ENCODE measurements at places on chromosomes 2 and 18. TPM values are rescaled to one million over a fixed set of nuclear protein-coding genes. Genes with fewer than 3 reads are reported as not detected.

DNA sequence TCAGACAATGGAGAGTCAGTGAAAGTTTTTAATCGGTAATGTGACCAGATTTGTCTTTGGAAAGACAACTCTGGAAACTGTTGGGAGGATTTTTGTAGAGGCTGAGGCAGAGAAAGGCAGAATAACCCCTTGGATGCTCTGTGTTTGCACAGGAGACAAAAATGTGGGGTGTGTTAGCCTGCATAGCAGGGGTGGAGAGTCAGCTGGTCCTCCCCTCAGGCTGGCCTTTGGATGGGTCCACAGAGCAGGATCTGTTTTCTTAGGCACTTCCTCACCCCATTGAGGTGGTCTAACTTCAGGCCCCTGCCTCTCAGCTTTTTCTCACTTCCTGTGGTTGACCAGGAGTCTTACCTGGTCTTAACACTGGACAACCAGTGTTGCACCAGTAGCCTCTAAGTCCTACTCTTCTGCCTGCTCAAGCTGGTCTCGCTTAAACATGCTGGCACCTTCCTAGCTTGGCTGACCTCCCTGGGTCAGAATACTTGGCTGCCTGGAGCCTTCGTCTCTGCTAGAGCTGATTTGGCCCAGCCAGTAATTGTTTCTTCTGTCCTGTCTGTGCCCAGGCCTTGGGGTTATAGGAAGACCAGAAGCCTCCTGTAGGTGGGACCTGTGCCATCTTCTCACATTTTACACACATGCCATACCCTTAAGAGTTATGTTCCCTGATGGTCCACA lies 259.8 kb upstream of the RASGRP3 start:
- no peak for DNase-seq

GRCh38 chr2:220891405-220891804 lies 680.7 kb downstream of the EPHA4 start:
- no peak for DNase-seq

DNA sequence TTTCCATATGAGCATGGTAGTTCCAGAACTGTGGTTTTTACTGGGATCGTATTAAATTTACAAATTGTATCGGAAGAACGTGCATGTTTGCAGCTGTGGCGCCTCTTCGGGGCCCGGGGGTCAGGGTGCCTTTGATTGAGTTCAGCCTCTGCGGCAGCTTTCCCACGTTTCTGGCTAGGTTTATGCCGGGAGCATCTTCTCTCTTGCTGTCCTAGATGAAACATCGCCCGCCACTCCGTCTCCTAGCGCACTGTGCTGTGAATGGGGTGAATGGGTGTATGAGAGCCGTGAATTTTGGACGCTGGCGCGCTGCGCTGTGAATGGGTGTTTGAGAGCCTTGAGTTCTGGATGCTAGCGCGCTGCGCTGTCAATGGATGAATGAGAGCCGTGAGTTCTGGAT lies 12.3 kb downstream of the PDCD1 start:
- no peak for DNase-seq

- no peak for DNase-seq
Measured at GRCh38 chr18:63905361-63905760, 2.4 kb upstream of the SERPINB10 start.

- no peak for DNase-seq
Measured at GRCh38 chr2:85250045-85250444, 77.7 kb downstream of the TGOLN2 start.

The IL1A gene
- not detected for total RNA-seq

The RFX8 gene
- not detected for total RNA-seq

DNA sequence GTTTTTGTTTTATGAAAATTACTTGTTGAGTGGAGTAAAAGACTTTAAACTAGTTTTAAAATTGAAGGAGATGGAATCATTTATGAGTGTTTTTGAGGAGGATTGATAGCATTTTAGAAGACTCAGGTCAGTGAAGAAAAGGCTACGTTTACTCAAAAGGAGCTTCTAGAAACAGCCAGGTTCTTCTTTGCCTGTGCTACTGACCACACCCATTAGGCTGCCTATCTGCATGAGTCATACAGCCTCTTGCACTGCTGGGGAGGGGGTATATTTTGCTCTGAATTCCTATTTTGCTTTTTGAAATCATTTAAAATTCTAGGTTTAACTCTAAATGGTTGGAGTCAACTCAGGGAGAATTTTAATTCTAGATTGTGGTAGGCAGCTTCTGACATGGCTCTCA lies 22.3 kb downstream of the EFEMP1 start:
- DNase-seq: no peak

GRCh38 chr2:120591572-120591971 lies 144.1 kb upstream of the GLI2 start:
- no peak for DNase-seq

The TWSG1 gene
- 41.4 TPM for total RNA-seq

Data from lung microvascular endothelial cell (primary cell).